ENCODE measurements at places on chromosomes 2 and 18.

DNA sequence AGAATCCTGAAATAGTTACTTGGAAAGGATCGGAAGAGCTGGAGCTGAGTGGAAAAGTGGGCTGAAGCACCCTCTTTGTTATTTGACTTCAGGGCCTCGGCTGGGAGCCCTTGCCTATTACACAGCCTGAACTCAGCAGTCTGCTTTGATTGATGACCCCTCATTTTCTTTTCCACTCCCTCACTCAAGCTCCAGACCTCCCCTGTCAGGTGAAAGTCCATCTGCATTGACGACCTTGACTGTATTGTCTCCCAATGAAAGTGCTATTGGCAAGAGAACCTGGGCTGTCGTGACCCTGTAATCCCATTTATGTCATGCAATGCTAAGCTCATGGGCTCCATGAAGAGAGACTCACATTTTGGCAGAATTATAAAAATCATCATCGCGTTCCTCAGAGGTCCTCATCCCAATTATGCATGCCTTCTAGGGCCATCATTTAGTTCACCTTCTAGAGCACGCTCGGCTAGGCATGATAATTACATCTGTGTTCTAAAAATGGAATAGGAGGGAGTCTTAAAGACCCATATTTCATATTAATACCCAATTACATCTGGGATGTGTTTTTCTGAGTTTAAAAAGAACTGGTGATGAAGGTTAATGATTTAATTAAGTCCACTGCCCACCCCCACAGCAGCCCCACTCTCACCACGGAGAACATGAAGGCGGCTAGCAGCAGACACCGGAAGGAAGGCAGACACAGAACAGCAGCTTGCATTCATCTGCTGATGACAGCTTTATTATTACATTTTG lies 472.5 kb downstream of the PID1 start:
- DNase-seq = no peak

DNA sequence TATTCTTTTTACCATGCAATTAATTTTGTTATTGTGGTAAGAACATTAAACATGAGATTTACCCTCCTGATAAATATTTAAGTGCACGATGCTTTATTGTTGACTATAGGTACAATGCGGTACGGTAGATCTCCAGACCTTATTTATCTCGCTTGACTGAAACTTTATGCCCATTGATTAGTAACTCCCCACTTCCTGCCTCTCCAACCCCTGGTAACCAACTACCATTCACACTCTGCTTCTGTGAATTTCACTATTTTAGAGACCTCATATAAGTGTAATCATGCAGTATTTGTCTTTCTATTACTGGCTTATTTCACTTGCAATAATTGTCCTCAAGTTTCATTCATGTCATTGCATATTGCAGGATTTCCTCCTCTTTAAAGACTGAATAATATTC lies 195.7 kb upstream of the ID2 start:
- DNase-seq = no peak

- DNase-seq = no peak
Measured at GRCh38 chr18:54284535-54284934, 15.2 kb downstream of the POLI start.

DNA sequence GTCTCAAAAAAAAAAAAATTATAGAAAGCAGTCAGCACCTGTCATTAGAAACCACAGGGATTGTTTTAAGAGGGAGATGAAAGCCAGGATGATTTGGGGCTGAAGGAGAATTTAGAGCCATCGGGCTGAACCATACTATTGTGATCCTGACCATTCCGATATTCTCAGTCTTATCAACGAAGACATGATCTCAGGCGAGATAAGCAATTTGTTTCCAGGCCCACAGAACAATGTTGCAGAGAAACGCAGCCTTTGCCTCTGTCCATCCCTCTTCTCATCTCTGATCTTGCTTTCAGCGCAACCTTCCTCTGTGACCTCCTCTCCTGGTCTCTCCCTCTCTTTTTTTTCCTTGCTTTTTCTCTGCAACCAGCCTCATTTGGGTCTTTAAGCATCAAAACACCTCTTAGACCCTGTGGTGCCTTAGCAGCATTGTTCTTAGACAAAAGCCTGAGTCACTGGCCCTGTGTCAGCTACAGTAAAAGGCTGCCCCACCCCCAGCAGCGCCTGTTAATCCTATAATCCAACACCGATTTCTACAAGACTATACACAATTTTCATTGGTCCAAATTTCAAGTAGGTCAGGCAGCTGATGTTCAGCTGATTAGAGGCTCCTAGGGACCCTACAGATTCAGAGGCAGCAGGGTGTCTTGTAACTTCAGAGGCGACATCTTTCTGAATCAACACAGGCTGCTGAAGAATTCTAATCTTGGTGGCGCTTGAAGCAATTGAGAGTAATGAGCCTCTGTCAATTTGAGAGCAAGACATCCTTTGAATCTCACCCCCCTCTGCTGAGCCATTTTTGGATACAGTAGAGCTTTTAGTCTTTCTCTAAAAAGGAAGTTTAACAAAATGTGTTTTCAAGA lies 206.0 kb downstream of the NCK2 start:
- DNase-seq = no peak

DNA sequence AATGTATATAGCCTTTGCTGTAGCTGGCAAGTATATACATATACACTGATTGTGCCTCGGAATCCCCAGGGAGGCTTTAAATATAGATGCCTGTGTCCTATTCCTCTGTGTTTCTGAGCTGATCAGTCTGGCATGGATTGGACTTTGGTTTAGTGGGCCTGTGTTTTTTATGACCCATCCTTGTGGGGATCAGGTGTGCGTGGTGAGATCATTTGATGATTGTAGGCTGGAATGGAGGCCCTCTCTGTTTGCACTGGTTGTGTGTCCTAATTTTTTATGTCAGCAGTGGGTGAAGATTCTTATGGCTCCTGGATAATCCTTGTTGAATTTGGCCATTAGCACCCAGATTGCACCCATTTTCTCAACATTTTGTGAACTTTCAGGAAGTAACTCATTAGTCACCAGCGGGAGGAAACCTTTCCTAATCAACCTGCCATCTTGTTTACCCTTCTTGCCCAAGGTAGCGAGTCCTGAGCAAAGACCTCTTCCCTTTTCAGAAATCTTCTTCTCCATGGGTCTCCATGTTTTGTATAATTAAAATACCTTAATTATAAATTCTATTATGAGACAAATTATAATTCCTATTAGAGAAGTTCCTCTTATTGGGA lies 75.8 kb downstream of the UGGT1 start:
- no peak for DNase-seq

DNA sequence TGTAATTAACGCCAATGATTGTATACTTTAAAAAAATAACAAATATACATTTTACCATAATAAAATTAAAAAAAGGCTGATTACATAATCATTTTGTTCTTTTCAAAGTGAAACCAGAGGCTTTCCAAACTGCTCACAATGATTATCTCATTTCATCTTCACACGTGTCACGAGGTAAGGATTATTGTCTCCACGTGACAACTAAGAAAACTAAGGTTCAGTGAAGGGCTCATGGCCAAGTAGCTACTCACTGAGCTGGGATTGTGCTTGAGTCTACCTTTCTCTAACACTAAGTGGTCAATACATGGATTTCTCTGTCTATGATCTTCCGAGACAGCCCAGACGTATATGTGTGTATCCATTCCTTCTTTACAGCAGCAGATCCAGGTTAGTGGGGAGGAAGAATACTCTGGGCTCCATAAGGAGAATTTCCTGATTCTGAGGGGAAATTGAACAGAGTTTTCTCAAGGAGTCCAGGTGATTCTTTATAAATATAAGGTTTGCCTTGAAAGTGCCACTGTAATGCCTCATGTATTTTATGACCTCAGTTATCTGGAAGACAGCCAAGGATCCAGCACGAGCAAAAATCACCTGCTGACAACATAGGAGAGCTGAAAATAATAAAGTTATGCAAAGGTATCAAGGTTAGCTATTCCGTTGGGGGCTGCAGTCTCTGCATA lies 25.6 kb upstream of the ACSL3 start:
- DNase-seq = no peak

GRCh38 chr18:76205906-76206305 lies 289.1 kb downstream of the ZNF516 start:
- no peak for DNase-seq

DNA sequence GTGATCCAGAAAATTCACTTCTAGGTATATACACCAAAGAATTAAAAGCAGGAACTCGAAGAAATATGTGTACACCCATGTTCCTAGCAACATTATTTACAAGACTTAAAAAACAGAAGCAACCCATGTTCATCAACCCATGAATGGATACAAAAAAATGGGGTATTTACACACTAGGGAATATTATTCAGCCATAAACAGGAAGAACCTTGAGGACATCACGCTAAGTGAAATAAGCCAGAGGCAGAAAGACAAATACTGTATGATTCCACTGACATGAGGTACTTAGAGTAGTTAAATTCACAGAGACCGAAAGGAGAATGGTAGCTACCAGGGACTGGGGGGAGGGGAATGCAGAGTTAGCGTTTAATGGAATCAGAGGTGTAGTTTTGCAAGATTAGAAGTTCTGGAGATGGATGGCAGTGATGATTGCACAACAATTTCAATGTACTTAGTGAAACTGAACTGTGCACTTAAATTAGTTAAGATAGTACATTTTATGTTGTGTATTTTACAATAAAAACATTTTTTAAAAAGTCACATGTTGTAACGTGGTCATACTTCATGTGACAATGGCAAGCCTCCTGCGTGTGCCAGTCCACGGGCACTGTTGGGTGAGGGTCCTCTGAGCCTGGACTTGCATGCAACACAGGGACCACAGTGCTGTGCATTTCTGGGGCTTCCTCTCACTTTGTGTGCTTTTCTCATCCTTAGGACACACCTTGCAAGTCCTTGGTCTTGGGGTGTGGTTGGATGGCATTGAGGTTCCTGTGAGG lies 206.1 kb upstream of the HDAC4 start:
- no peak for DNase-seq

DNA sequence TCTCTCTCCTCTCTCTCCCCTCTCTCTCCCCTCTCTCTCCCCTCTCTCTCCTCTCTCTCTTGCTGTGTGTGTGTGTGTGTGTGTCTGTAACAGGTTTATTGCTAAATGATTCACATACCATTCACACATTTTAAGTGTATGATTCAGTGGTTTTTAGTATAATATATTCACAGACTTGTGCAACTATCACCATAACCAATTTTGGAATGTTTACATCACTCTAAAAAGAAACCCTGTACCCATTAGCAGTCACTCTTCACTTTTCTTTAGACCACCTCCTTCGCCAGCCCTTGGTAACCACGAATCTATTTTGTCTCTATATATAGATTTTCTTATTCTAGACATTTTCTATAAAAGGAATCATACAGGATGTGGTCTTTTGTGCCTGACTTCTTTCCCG lies 11.4 kb downstream of the THNSL2 start:
- no peak for DNase-seq

GRCh38 chr18:59921384-59921891 lies 21.6 kb downstream of the PMAIP1 start:
- no peak for DNase-seq

DNA sequence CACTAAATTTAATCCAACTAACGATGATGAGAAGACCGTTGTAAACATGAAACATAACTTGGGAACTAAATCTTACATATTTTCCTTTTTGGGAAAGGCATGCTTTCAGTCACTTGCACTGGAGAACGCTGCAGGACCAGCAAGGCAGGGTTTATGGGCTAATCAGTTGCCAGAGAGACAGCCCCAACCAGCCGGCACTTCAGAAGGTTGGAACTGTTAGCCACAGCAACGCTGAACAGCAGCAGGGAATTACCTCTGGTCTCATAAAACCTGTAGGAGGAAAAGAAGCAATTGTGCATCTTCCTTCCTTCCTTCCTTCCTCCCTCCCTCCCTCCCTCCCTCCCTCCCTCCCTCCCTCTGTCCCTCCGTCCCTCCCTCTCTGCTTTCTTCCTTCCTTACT lies 33.9 kb upstream of the SIX2 start:
- no peak for DNase-seq

- DNase-seq = peak; percentile 52
Measured at GRCh38 chr2:232315049-232315922, 63.3 kb upstream of the ALPP start.

DNA sequence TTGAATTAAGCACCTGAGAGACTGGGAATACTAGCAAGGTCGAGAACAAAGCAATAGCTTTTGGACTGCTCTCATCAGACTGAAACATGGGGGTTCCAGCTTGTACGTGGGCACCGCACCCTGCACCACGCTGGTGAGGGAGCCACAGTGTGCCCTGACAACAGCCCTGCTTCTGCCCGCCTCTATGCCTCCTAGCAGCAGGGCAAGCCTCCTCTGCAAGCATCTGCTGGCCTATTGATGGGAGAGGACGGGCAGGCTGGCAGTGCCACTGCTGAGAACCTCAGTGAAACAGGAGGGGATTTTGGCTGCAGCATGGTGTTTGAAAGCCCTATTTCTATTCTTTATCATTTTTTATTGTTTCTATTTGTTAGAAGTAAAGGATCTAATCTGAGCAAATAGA lies 146.1 kb upstream of the OTOS start:
- DNase-seq = no peak

GRCh38 chr2:239087046-239087710 lies 239.3 kb downstream of the TWIST2 start:
- DNase-seq = no peak

DNA sequence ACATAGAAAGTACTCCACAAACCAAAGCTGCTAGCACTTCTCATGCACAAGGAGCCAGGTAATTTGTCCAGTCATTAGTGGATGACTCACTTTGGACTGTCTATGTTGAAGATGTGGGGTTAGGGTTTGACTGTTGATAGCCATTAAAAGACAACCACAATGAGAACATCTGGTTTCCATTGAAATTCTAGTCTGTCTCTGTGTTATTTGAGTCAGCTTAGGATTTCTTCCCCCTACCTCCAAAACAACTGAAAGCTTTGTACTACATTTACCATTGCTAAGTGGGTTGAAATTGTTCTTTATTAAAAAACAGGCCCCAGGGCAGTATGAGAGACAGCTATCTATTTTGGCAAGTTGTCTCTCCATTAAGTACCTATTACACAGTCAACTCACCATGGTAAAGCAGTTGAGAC lies 50.2 kb upstream of the ANKRD44 start:
- no peak for DNase-seq

DNA sequence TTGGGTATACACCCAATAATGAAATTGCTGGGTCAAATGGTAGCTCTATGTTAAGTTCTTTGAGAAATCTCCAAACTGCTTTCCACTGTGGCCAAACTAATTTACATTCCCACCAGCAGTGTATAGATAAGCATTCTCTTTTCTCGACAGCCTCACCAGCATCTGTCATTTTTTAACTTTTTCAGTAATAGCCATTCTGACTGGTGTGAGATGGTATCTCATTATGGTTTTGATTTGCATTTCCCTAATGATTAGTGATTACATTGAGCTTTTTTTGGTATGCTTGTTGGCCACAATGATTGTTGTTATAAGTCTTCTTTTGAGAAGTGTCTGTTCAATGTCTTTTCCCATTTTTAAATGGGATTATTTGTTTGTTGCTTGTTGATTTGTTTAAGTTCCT lies 50.4 kb upstream of the EPAS1 start:
- no peak for DNase-seq

GRCh38 chr2:226777611-226778010 lies 22.0 kb downstream of the IRS1 start:
- DNase-seq = no peak

- DNase-seq = no peak
Measured at GRCh38 chr2:177989029-177989885, 83.3 kb downstream of the PDE11A start.
